ENCODE measurements at places on chromosomes 4 and X.

DNA sequence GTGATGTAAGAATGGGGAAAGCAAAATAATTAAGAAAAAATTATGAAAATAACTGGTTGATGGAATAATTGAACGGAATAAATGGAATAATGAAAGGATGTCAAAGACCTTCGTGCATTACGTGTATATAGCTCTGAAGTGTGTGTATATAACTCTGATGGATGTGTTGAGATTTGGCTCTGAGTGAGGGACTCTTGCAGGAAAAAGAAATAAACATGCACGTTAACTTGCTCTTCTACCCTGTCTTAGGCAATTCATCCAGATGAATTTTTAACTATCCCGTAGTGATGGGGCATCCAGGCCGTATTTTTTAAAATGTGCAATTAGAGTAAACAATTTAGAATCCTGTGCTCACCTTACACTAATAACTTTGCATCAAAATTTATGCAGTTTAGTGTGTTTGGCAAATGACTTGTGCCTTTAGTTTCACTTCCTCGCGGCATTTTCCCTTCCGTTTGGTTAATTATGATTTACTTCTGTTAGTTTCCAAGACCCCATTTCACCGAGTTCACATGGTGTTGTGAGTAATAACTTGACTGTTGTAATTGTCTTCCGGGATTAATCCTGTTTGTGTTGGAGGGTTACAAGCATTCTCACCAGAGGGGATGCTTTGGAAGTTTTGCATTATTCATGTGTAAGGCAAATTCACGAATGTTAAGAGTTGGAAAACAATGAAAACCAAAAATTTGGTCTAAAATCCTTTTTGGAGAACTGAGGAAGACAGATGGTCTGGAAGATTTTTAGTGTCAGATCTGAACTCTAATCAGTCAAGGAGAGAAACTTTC lies 256.5 kb upstream of the FAT1 start:
- peak; percentile 3 for DNase-seq

DNA sequence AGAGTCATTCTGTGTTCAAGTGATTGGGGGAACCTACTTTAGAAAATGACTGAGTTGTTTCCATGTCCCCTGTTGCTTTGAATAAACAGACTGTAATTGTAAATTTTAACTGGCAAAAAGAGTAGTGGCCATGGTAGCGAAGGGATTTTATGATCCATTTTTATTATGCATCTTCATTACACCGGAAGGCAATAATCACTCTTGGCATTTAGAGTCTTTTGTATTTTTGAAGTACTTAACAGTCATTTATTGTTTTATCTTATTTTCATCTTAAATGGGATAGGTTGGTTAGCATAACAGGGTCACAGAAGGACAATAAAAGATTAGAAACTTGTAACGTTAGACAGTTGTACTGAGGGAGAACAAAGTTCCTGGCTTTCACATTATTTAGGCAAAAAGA lies 11.0 kb upstream of the OTC start:
- DNase-seq, result no peak

DNA sequence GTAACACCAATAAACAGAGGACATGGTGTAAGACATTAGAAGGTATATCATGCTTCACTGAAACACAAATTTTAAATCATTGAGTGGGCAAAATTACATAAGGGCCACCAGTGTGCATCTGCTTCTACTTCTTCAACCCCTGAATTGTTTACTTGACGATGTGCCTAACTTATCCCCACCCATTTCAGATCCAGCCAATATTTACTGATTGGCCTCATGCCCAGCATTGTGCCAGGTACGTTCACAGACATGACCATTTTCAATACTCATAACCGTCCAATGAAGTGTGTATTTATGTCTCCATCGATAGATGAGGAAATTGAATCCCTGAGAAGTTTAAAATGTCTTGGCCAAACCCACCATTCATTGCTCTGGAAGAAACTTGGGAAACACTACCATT lies 208.3 kb upstream of the MID1 start:
- no peak for DNase-seq

DNA sequence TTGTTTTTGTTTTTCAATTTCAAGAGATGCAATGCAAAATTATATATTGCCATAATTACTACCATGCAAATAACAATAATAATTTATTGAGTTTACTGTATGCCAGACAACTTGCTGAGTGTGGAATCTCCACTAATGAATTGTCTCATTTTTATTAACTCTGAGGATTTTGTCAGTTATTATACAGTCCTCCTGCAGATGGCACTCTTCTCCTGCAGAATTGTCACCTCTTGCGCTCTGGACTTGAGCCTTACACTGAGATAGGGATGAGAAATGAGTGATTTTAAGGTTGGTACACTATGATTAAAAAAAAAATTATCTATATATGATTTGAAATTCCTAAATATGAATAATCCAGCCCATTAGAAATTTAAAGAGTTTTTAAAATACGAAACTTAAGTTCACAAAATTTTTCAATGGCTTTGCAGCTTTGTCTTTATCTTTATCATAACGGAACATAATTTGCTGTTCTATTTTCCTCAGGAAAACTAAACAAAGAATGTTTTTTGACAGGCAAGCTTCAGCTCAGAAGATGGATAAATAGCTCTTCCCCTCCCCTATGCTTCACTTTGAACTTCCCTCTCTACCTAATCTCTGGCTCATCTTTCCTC lies 12.7 kb upstream of the PAQR3 start:
- peak; percentile 59 for DNase-seq

- no peak for DNase-seq
Measured at GRCh38 chrX:2513121-2513664, 12.4 kb upstream of the DHRSX start.

DNA sequence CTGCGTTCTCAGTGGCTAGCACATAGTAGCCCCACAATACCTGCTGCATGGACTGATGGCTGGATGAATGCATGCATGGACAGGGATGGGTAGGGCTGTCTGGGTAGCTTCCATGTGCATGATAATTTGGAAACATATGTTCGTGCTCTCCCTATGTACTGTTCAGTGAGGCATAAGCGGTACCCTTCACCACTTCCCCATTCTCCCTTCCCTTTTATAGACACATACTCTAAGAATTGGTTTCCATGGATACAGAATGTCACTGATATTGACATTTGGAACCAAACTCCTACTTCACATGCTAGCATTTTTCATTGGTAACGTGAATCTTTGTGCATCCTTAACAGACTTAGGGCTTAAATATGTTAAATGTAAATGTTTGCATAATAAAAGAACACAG lies 20.4 kb downstream of the USP46 start:
- peak; percentile 47 for DNase-seq

- peak; percentile 47 for DNase-seq
Measured at GRCh38 chr4:118740869-118741268, 55.7 kb downstream of the METTL14 start.

DNA sequence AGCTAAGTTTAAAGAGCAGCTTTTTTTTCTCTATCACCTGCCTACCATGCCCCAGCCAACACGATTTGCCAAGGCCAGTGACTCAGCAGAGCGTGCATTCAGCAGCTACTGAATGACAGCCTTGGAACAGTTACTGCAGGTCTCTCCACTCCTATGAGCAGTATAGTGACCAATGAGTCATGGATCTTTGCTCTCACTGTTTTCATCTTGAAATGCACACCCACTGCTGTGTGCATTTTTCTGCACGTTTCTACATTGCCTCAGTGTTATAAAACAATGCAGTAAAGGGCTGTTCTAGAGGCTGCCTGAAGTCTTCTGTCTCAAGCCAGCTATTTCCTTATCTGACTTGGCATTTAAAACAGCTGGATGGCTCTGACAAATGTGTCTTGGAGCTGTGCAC lies 66.0 kb upstream of the C4orf54 start:
- peak; percentile 16 for DNase-seq

- no peak for DNase-seq
Measured at GRCh38 chrX:16946971-16947562, 609 bp downstream of the REPS2 start.

GRCh38 chrX:154043003-154043763 lies 23.5 kb upstream of the IRAK1 start:
- DNase-seq, result peak; percentile 77

DNA sequence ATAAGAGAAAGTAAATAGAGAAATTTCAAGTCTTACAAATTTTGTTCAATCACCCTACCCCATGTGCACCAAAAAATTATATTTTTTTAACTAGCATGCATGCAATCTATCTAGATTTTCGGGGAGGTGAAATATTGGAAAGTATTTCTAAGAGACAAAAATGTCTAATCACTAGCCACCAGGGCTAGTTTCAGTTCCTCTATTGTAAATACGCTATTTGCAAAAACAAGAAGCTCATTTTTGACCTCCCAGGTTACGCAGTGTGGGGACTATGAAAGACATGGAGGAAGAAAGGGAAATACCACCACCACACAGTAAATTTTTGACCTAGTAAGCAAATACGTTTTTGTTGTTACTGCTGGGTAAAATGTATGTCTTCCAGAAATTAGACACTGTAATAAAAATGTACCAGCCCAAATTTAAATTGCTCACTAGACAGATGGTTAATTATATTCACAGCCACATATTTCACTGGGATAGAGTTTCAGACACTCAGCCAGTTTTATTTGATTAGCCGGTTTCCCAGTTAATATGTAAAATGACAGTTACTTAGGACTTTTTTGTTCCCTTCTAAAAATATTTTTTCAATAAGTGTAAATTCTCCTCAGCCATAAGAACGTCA lies 2.2 kb downstream of the NEXMIF start:
- DNase-seq, result peak; percentile 35

- DNase-seq, result no peak
Measured at GRCh38 chr4:178306565-178306964, 864.3 kb upstream of the AGA start.

GRCh38 chrX:22164770-22165388 lies 107.8 kb upstream of the CBLL2 start:
- no peak for DNase-seq

GRCh38 chr4:97911236-97911906 lies 231.9 kb downstream of the STPG2 start:
- no peak for DNase-seq

GRCh38 chrX:150813922-150814321 lies 84.5 kb downstream of the CD99L2 start:
- DNase-seq, result peak; percentile 51

DNA sequence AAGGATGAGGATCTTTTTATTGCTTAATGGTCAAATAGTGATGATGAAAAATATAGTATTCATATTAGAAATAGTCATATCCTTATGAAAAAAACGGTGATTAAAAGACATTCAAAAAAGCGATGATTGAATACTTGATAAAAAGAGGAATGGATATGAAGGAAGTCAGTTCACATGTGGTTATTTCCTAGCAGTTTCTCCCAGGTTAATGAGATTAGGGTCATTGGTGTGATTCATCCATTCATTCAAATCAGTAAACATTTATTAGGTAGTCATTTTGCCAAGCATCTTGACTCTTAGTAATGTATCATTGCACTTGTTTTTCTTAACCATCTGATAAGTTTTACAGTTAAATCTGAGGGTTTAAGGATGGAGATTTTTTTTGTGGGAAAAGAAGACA lies 294.1 kb downstream of the ARHGAP24 start:
- DNase-seq, result no peak

- no peak for DNase-seq
Measured at GRCh38 chr4:38145033-38145678, 185.0 kb downstream of the PTTG2 start.

- DNase-seq, result no peak
Measured at GRCh38 chr4:11701966-11702725, 273.5 kb upstream of the HS3ST1 start.

- peak; percentile 44 for DNase-seq
Measured at GRCh38 chrX:12701628-12702027, 89.6 kb upstream of the PRPS2 start.

- peak; percentile 0 for DNase-seq
Measured at GRCh38 chrX:103730796-103731493, 20.2 kb downstream of the TMEM31 start.

- DNase-seq, result no peak
Measured at GRCh38 chrX:31819455-31819854, 747.6 kb upstream of the FTHL17 start.

DNA sequence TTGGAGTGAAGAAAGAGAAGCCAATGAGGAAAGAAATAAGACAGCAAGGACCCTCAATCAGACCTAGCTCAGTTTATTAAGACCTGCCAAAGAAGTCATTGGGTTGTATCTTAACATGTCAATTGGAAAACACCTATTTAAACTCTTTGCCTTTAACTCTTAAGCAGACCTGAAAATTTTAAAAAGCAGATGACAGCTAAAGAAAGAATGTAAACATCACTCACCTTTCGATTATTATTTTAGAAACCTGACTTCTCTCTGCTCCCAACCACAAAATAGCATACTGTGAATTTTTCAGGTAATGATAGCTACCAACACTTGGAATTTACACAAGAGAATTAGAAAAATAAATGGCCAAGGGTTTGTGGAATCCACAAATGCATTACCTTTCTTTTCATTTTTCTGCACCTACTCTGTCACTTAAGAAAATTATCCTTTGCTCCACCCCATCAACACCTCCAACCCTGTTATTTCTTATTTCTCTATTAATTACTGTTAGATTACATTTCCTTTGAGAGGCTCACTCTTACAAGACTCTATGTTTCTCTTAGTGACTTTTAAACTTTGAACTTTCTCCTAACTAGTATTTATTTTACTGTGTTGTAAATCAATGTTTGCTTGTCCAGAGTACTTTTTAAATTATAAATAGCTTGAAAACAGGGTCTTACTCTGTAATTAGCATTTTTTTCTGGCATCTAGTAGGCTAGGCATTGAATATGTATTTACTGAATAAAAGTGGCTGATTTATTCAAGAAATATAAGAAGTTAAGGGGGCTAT lies 765 bp upstream of the SULT1E1 start:
- DNase-seq, result no peak

GRCh38 chrX:154333116-154333515 lies 37.5 kb downstream of the TKTL1 start:
- no peak for DNase-seq

- DNase-seq, result no peak
Measured at GRCh38 chr4:145075742-145076468, 22.1 kb downstream of the ANAPC10 start.

GRCh38 chr4:25028851-25029250 lies 1.9 kb downstream of the LGI2 start:
- no peak for DNase-seq

GRCh38 chrX:20507901-20508620 lies 241.4 kb upstream of the RPS6KA3 start:
- no peak for DNase-seq

- no peak for DNase-seq
Measured at GRCh38 chr4:164023214-164023613, 528.7 kb downstream of the TMA16 start.

- no peak for DNase-seq
Measured at GRCh38 chr4:120761070-120761469, 161.5 kb downstream of the PRDM5 start.

DNA sequence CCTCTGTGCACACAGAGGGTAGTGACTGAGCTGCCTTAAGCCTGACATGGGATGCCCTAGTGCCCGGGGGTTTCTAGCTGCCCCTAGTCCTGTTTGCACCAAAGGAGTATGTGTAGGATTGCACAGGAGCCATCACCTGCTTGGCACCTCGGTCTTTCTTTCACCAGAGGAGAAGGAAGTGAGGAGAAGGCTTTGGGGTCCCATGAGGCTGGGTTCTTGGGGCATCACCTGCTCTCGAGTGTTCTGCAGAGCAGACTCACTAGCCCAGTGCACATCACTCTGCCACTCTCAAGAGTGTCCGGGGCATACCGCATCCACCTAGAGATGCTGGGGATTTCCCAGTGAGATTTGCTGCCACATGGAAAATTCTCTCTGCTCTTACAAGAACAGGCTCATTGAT lies 40.5 kb upstream of the GPR78 start:
- DNase-seq, result no peak

- DNase-seq, result no peak
Measured at GRCh38 chr4:8651661-8652180, 59.2 kb downstream of the CPZ start.

- no peak for DNase-seq
Measured at GRCh38 chr4:52199574-52200338, 148.7 kb downstream of the SPATA18 start.

- no peak for DNase-seq
Measured at GRCh38 chr4:39036172-39036571, 4.0 kb upstream of the TMEM156 start.

All from suppressor macrophage treated with lipopolysaccharide for 4 hours (primary cell).